ENCODE measurements at places on chromosomes 12 and 14. TPM values are rescaled to one million over a fixed set of nuclear protein-coding genes. Genes with fewer than 3 reads are reported as not detected.

The PELI2 gene
- 0.28 TPM for total RNA-seq

The HNRNPA1 gene
- 689 TPM for total RNA-seq

GRCh38 chr12:83265808-83266207 is 579.1 kb downstream of the TMTC2 start:
- no peak overlapping the region for H3K27ac ChIP-seq
- no peak overlapping the region for H3K4me3 ChIP-seq
- no peaks in the 10 kb centered on the region for H3K4me1 ChIP-seq
- no peaks in the 10 kb centered on the region for H3K27me3 ChIP-seq
- H3K36me3 ChIP-seq, result no peaks in the 10 kb centered on the region

The KRT79 gene
- total RNA-seq, result not detected

DNA sequence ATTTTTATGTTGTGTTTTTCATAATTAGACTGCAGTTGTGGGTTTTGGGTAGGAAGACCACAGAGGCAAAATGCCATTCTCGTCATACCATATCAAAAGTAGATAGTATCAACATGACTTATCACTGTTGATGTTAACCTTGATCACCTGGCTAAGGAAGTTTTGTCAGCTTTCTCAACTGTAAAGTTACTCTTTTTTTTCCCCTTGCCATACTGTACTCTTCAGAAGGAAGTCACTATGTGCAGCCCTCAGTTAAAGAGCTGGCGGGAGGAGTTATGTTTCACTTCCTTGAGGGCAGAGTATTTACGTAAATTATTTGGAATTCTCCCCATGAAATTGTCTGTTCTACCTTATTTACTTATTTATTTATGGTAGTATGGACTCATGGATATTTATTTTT is 78.7 kb downstream of the PRORP start:
- H3K27ac ChIP-seq, result no peak overlapping the region
- H3K36me3 ChIP-seq, result no peaks in the 10 kb centered on the region
- H3K27me3 ChIP-seq, result no peaks in the 10 kb centered on the region

DNA sequence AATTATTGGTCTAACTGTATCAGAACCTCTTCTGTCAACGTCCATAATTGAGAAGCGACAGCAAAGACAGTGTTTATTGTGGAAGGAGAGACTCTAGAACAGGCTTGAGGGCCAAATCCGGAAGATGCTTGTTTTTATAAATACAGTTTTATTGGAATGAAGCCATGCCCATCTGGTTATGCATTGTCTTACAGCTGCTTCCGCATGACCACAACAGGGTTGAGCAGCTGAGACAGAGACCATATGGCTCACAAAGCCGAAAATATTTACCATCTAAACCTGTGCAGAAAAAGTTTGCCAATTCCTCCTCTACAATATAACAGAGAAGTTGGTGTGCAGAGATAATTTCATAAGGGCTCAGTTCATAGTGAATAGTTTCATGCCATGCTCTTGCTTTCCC is 24.5 kb downstream of the PRKAB1 start:
- peaks cover 3% of the 10 kb centered on the region for H3K4me1 ChIP-seq
- DNase-seq, result no peak
- H3K36me3 ChIP-seq, result no peaks in the 10 kb centered on the region
- no peaks in the 10 kb centered on the region for H3K27me3 ChIP-seq
- no peak overlapping the region for H3K4me3 ChIP-seq
